ENCODE measurements at places on chromosomes 6 and 20.
A peak's percentile ranks its signal among the peaks of the same experiment; 100 is the strongest.

GRCh38 chr6:138953451-138953850 lies 34.6 kb downstream of the REPS1 start:
- no peak for DNase-seq

DNA sequence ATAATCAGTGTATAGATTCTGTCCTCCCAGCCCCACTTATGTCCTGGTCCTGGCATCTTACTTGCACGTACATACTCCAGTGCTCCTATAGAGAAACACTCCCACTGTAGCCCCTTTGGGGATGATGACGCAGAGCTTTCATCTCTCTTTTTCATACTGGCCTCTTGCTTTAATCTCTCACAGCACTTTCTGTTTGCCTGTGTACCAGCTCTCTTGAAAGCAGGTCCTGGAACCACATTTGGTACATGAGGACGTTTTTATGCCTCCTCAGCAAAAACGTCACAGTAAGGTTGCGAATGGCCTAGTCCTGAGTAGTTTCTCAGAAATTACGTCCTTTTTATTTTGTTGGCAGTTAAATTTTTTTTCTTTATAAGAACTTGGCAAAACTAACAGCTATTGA lies 10.8 kb downstream of the L3MBTL3 start:
- no peak for DNase-seq

DNA sequence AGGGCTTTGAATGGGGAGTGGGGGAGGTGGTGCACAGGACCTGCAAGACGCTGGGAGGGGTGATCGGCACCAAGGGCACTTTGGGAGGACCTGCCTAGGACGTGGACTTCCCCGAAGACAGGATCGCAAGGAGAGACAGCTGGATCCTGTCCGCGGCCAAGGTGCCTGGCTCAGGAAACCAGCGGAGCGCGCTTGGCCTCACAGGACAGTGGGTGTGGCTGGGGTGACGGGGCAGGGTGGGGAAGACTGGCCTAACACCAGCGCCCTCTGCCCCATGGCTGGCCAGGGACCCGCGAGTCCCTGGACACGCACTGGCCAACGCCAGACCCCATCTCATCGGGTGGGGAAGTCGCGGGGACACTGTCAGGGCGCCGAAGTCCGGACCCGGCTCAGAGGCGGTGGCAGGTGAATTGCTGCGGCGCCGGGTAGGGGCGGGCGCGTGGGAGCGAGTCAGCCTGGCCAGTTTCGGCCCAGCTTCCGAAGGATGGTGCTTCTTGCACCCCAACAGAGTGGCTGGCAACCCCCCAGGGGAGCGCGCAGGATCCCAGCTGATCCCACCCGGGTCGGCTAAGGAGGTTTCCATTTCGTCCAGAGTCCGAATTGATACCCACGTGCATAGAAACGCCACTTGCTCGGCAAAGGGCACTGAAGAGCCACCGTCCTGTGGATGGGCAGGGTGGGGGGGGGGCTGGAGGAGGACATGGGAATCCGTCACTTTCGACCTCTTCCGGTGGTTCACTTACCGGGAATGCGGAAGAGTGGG lies 785 bp upstream of the THBD start:
- DNase-seq: no peak

DNA sequence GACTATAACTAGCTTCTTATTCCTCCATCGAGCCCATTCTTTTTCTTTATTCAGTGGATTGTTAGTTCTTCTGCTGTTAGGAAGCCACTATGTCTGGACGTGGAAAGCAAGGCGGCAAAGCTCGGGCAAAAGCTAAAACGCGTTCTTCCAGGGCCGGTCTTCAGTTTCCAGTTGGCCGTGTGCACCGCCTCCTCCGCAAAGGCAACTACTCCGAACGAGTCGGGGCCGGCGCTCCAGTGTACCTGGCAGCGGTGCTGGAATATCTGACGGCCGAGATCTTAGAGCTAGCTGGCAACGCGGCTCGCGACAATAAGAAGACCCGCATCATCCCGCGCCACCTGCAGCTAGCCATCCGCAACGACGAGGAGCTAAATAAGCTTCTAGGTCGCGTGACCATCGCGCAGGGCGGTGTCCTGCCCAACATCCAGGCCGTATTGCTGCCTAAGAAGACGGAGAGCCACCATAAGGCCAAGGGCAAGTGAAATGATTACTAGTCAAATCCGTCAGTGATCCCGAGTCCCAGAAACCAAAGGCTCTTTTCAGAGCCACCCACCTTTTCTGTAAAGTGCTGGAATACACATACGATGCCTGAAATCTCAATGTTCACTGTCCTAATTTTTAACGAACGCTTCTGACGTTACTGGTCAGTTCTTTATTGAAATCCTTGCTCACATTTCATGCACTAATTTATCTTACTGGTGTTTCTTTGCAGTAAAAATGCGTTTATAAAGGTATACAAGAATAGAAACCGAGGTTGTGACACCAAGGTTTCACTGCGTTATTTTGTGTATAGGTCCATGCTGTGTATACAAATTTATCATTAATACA lies 129.9 kb downstream of the HFE start:
- DNase-seq: peak; percentile 55

DNA sequence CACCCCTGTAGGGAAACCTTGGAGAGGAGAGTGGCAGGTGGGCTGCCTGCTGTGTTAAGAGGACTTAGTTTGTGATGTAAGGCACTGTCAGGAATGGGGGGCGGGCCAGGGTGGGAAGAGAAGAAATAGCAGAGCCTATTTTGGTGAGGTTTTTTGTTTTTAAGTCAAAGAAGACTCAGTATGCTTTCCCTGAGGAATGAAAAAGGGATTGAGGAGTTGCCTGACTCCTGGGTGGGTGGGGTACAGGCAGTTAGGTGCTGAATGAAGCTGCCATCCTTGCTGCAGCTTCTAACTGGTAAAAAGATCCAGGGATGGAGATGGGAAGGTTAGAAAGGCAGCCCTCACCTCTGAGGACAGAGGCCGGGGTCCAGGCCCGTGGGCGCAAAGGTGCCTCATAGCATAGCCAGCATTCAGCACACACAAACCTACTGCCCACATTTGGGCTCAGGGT lies 37.9 kb downstream of the PLCG1 start:
- DNase-seq: no peak

DNA sequence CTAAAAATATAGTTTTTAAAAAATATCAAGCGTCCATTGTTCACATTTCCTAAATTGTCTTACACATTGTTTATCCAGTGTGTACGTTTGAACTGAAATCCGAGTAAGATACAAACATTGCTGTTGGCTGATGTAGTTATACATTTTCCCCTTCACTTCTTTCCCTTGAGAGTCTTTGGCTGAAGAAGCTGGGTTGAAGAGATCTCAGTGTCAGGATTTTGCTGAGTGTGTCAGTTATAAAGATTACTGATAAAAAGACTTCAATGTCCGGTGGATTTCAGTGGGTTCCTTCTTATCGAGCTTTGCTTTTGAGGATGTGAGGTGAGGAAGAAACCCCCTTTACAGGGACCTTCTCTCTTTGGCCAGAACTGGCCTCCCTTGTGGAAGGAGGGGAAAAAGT lies 20.5 kb downstream of the RFPL4B start:
- DNase-seq: no peak

Data from HL-60 (cell line).